ENCODE measurements at places on chromosomes 5 and 9. TPM values are rescaled to one million over a fixed set of nuclear protein-coding genes. Genes with fewer than 3 reads are reported as not detected.

Gene CEL
- 16.6 TPM for total RNA-seq

Gene SLC46A2
- not detected for total RNA-seq

Gene ZDHHC11
- 2.9 TPM for total RNA-seq

Gene BICD2
- 6.2 TPM for total RNA-seq

Gene IL3
- total RNA-seq, result not detected

Gene SCGB3A2
- 0.67 TPM for total RNA-seq

Gene PGM5
- total RNA-seq, result 7.7 TPM

Gene OTP
- not detected for total RNA-seq

Gene WDR38
- not detected for total RNA-seq

Gene OR1K1
- not detected for total RNA-seq

Gene ADAMTSL2
- 0.74 TPM for total RNA-seq

Gene ZNG1C
- 22.5 TPM for total RNA-seq

Gene MYORG
- 68.6 TPM for total RNA-seq

Gene GCNT4
- 0.25 TPM for total RNA-seq

Gene SPINK1
- total RNA-seq, result 423 TPM

Gene FAM163B
- 1.2 TPM for total RNA-seq

Gene MOCS2
- 31.6 TPM for total RNA-seq

Gene HSPA9
- total RNA-seq, result 289 TPM

Gene ABCA1
- total RNA-seq, result 11.2 TPM

Gene ADAMTS6
- total RNA-seq, result 0.77 TPM

Gene CCL28
- 116 TPM for total RNA-seq

Gene ADRB2
- total RNA-seq, result 1.2 TPM

Gene ITK
- total RNA-seq, result 2.5 TPM

Gene CDKN2B-AS1
- 39.7 TPM for total RNA-seq

Gene SIMC1
- 23.9 TPM for total RNA-seq

Gene C5
- 1.5 TPM for total RNA-seq

Gene ASTN2
- total RNA-seq, result 6.1 TPM

Gene ANKRD34B
- not detected for total RNA-seq

Gene COL5A1
- 21.7 TPM for total RNA-seq

Gene C9orf153
- not detected for total RNA-seq

Gene LRRC19
- 48.9 TPM for total RNA-seq

Gene LVRN
- total RNA-seq, result 0.90 TPM

Gene GCNT1
- 36.5 TPM for total RNA-seq

Gene BAAT
- total RNA-seq, result 0.30 TPM

Gene CSF2
- 0.67 TPM for total RNA-seq

Gene RABL6
- 126 TPM for total RNA-seq

Gene BTNL3
- 71.1 TPM for total RNA-seq

Gene SPATA31A3
- not detected for total RNA-seq

Gene TMEM252
- not detected for total RNA-seq

Gene KLF9
- 18.8 TPM for total RNA-seq

Gene MCTP1
- 10.3 TPM for total RNA-seq

Gene GOLGA2
- 92.2 TPM for total RNA-seq

Gene SAPCD2
- total RNA-seq, result 19.2 TPM

Gene PIP5KL1
- 0.89 TPM for total RNA-seq

Gene TRIO
- total RNA-seq, result 134 TPM

Gene DOCK2
- total RNA-seq, result 6.0 TPM

Gene FBP2
- total RNA-seq, result not detected

Gene GDA
- 22.2 TPM for total RNA-seq

Gene PCDHA6
- 0.12 TPM for total RNA-seq

Gene CNTNAP3B
- total RNA-seq, result 1.1 TPM

Gene CNTLN
- total RNA-seq, result 2.4 TPM

Gene NFIL3
- total RNA-seq, result 13.7 TPM

Gene ADGRD2
- total RNA-seq, result not detected

Gene CER1
- total RNA-seq, result not detected

Gene CCDC192
- total RNA-seq, result not detected

Gene MOB3B
- 39.6 TPM for total RNA-seq

Gene ARL15
- 35.1 TPM for total RNA-seq

Data from colonic mucosa (tissue), 4 donors.